ENCODE measurements at places on chromosomes 2 and 18.
A peak's percentile ranks its signal among the peaks of the same experiment; 100 is the strongest.

DNA sequence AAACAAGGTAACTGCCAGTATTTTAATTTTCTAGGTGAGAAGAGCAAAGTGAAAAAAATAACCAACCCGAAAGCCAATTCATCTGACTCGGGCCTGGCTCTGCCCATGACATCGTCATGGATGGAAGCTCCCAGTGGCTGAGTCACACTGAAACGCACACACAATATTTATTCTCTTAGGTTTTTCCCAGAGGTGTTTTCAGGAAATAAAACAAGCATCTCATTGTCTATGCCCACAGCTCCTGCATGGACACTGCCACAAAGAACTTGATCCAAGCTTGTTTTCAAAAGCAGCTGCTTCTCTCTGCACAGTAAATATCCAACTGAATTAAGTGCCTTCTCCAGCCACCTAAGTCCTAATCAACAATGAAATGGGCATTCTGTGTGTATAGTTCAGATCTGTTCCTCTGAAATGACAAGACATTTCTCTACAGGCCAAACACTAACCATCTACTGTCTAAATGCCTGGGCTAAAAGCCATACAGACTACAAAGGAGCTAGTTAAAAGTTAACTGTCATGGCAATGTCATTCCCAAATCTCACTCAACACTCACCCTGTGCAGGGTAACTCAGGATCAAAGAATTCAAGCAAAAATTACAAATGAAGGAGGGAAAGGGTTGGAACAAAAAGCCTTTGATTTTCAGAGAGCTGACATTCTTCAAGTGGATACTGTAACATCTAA lies 62.9 kb downstream of the RPL31 start:
- DNase-seq: peak; percentile 11

DNA sequence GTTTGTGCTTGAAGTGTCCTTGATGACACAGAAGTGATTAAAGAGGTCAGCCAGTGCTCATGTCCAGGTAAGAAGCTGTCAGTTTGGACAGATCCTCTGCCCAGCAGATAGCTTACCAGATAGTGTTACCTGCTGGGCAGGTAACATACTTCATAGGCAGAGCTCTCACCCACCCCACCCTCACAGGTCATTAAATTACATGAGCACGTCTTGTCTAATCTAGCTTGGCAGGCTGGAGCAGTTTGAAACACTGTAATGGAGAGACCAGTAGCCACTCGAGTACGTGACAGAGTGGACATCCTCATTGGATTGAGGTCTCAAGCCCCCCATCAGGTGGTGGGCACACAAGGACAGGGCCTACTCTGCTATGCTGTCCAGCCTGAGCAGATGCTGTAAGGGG lies 27.1 kb downstream of the TTC32 start:
- no peak for DNase-seq

GRCh38 chr2:196598846-196599245 lies 40.7 kb upstream of the CCDC150 start:
- no peak for DNase-seq

DNA sequence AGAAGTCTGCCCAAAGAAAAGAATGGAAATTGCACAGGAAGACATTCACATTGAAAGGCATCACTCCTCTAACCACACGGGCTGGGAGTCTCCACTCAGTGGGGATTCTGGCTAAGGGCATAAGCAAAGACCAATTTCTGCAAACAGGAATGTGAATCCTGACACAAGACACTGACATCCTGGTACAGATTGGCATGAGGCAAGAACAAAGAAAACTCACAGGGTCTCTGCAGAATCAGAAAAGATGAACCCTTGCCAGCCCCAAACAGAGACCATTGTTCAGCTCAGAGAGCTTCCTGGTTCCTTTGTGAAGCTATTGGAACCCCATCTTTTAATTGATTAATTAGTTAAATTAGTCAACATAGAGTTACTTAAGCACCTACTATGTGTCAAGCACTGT lies 82.3 kb downstream of the UPP2 start:
- DNase-seq: no peak

DNA sequence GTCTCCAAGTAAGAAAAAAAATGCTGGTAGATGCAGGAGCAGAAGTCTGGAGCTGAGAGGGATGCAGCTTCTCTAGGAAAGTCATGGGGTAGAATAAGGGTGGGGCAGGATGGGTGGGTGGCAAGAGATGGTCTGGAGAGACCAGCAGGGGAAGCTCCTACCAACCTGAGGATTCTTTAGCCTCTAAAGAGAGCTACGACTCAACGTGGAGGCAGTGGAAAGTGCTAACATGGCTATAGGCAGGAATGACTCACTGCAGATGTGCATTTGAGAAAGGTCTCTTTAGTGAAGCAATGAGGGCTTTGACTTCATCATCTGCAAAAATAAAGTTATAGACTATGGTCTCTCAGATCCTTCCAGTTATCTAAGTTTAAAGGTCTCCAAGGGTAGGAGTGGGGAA lies 722.8 kb upstream of the RAB6C start:
- no peak for DNase-seq

- DNase-seq: no peak
Measured at GRCh38 chr2:31238126-31238905, 4.4 kb downstream of the EHD3 start.

- peak; percentile 5 for DNase-seq
Measured at GRCh38 chr2:181586569-181587081, 70.3 kb downstream of the CERKL start.

GRCh38 chr2:135072125-135072997 lies 20.3 kb downstream of the RAB3GAP1 start:
- no peak for DNase-seq

- DNase-seq: no peak
Measured at GRCh38 chr2:71716697-71717624, 263.6 kb downstream of the DYSF start.

GRCh38 chr2:37819186-37819585 lies 105.9 kb upstream of the RMDN2 start:
- no peak for DNase-seq

DNA sequence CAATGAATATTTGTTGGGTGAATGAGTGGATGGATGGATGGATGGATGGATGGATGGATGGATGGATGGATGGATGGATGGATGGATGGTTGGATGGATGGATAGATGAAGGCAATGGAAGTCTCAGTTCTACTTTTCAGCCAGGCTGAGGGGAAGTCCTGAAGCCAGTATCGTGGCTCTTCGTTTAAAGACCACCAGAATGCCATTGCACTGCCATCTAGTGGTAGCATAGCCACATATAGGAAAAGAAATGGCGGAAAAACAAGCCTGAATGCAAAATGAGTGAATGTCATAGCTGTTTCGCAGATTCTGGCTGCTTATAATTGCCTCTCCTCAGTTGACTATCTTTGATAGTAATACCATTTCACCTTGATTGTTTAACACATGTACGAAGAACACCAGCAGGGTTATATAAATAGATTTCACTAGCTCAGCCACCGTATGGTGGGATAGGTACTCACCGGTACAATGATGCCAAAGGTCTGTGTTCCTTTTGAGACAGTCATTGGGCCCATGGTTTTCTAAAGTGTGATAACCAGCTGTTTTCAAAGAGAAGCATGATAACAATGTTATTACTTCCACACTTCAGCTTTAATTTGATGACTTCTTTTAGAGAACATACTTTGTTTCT lies 62.3 kb upstream of the GREB1L start:
- peak; percentile 35 for DNase-seq

DNA sequence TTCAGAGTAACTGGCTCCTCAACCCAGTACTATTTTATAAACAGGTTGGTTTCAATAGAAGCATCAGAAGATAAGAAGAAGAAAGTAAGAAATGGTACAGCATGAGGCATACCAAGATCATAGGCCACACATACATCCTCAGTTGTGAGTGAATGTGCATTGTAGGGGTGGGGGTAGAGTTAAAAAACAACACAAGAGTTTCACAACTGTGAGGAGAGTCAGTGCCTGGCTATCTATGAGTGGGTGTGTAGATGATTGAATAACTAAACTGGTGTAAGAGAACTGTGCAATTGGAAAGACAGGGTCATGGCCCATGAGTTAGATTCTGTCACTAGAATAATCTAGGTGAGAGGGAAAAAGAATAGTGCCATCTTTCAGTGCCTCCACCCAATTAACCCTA lies 748.2 kb upstream of the ACVR2A start:
- DNase-seq: no peak
